ENCODE measurements at places on chromosomes 3 and 15.
A peak's percentile ranks its signal among the peaks of the same experiment; 100 is the strongest.

GRCh38 chr3:51099794-51100535 lies 285.1 kb upstream of the MANF start:
- peak; percentile 33 for DNase-seq

DNA sequence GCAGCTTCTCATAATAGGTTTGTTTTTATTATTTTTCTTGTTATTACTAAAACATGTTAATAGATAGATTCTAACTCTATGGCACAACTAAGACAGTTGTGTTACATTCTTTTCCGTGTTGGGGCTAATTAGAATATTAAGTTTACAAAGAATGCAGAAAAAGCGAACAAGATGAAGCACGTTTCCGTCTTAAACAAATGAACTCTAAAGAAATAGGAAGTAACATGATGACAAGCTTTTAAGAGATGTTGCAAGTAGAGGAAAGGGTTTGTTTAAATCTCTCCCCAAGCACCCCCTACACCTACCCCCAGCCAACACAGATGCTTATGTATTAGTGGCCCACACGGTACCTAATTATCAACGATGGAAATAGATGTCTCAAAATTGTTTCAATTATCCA lies 207.1 kb downstream of the TP63 start:
- DNase-seq, result no peak

DNA sequence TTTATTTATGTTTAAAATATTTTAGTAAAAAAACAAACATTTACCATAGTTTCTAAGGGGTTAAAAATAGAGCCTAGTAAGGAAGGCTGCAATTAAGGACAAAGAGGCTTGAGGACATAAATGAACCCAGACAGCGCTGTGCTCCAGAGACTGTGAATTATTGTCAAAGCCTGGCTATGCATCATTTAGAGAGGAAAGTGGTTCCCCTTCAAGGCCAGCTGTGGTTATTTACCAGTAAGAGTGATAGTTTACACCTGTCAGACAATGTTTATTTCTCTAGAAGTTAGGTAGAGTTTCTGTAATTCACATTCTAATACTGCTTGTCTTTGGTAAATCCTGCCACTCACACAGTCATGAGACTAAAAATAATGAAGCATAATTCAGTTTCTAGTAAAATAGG lies 32.4 kb upstream of the PIK3R4 start:
- DNase-seq, result no peak

DNA sequence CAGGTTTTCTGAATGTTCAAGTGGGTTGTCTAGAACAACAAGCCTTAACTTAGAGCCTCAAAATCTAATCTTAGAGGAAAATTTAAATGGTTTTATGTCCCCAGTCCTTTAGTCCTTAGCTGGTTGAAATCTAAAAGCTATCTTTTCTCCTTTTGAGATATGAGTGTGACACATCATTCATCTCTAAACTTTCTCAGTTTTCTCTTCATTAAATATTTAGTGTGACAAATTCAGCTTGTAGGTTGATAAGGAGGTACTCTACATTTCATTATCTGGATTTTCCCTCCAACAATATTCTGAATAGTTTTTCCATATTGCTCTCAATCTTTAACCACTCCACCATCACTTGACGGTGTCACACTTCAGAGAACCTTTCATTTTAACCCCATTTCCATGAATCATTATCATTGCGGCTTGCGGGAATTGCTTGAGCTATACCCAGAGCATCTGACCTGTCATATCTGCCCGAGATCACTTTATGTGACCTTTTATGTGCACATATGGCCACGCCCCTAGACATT lies 16.1 kb upstream of the ATP8B4 start:
- peak; percentile 67 for DNase-seq

GRCh38 chr3:35671483-35671882 lies 32.2 kb downstream of the ARPP21 start:
- no peak for DNase-seq

- no peak for DNase-seq
Observed at GRCh38 chr3:153897025-153897723, 224.0 kb upstream of the ARHGEF26 start.

DNA sequence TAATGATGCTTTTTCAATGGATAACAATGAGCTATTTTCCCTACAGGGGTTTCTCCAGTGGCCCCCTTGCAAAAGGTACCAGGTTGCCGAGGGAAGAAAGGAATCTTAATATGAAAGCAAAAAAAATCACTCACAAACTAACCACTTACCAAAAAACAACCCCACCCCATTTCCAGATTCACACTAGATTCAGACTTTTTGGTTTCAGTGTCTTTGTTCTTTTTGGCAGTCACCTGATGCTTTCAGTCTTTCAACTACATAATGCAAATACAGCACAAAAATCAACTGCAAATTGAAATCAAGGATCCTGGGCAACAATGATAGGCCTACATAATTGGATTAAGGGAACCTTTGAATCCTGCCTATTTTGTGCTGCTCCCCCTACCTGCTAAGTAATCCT lies 71.1 kb upstream of the RAP2B start:
- no peak for DNase-seq

- DNase-seq, result no peak
Observed at GRCh38 chr3:129289201-129289921, 10.7 kb downstream of the HMCES start.

DNA sequence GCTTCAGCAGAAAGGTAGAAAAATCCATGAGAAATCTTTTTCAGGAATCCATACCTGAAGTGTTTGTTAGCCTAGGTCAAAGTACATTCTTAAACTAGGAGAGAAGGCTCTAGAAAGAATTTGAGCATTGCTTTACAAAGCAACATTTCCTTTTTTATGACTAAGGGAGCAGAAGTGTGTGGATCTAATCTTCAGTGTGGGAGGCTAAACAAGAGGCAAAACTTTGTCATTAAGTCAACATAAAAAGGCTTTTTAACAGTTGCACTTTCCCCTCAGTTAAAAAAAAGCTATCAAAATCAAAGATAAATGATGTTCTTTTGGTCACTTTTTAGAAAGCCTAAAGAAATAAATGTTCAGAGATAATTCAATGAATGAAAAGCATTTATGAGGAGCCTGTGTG lies 154.8 kb downstream of the TMEM108 start:
- DNase-seq, result no peak

DNA sequence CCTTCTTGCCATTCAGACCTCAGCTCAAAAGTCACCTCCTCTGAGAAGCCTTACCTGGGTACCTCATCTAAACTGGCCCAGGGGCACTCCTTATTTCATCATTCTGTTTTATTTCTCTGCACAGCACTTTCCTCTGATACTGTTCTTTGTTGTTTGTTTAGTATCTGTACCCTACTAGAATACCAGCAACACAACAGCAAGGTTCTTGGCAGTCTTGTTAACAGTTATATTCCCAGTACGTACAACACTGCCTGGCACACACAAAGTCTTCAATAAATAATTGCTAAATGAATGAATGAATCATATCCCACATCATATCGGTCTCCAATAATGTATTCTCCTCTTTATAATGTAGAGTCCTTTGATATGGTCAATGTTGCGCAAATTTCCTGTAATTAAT lies 188.1 kb downstream of the FOXP1 start:
- no peak for DNase-seq

GRCh38 chr3:45170096-45170495 lies 23.9 kb upstream of the CDCP1 start:
- DNase-seq, result no peak

- DNase-seq, result no peak
Observed at GRCh38 chr3:173371848-173372487, 25.6 kb upstream of the NLGN1 start.

DNA sequence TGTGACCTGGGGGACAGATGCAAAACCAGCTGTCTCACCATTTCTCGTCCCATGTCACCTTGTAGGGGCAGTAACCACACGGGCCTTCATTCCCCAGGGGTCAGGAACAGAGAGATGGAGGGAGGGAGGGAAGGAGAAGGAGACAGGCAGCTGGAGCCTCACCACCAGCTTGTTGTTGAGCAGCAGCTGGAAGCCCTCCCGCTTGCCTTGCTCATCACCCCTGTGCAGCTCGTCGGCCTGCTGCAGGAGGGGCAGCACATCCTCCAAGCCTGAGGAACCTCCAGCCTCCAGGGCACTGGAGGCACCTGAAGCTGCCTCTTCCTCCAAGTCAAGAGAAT lies 10.3 kb downstream of the RMDN3 start:
- DNase-seq, result no peak

DNA sequence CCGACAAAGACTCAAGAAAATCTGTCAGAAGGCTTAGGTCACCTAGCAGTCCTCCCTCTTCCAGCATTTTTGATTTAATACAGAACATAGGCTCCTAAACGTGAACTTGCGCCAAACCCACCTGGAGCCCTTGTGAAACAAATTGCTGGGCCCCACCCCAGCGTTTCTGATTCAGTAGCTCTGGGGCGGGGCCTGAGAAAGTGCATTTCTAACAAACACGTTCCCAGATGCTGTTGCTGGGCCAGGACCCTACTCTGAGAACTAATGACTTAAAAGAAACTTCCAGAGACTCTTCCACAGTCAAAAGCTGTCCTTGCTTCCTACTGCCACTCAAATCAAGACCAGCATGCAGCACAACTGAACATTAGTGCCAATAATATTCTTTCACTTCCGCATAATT lies 198.1 kb downstream of the PDZRN3 start:
- no peak for DNase-seq

- DNase-seq, result no peak
Observed at GRCh38 chr3:5428607-5429516, 241.4 kb downstream of the EDEM1 start.

DNA sequence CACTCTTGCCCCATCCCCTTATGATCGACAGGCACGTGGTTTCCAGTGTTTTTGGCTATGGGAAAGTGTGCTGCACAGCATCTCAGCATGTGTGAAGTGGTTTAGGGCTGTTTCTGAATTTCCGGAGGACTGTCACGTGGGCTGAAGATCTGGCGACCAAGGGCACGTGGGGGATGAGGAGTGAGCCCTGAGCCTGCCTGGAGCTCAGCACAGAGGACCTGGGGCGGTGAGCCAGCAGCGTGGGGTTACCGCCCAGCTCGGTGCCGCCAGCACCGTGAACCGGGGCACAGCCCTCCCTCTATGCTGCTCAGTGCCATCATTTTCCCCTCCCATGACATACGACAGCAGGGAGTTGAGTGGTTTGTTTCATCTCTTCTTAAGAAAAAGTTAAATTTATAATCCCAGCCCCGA lies 150.2 kb downstream of the DNAJB8 start:
- peak; percentile 59 for DNase-seq

DNA sequence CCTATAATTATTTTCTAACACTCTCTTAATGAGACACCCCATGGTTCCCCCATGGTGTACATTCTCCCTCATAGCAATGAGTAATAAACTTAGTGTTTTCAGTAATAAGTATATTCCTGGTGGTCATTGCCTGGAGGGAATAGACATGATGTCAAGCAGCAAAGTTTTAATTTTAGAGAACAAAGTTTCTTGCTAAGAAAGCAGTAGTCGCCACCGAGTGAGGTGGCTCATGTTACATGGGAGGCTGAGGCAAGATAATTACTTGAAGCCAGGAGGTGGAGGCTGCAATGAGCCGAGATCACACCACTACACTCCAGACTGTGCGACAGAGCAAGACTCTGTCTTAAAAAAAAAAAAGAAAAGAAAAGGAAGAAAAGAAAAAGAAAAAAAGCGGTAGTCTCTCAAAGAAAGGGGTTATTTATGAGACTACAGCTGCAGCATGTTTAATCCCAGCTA lies 2.4 kb upstream of the ELP6 start:
- DNase-seq, result no peak

DNA sequence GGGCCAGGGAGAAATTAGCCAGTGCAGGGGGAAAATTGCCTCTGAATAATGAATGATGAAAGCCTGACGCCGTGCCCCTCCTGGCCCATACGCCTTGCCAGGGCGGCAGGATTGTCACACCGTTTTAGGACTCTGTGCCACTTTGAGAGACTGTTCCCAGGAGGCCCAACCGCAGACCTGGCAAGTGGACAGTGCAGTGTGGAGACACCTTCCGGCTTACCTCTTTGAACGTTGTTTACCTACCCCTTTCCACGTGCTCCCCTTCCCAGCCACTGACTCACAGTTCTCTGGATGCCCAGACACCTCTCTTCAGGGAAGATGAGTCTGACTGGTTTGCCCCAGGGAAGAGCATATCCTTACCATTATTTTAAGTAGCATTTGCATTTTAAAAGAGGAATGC lies 84.0 kb upstream of the PXYLP1 start:
- DNase-seq, result no peak

- DNase-seq, result peak; percentile 59
Observed at GRCh38 chr15:48352474-48353072, 21.3 kb downstream of the DUT start.

GRCh38 chr15:33453761-33454160 lies 143.0 kb downstream of the RYR3 start:
- DNase-seq, result no peak

DNA sequence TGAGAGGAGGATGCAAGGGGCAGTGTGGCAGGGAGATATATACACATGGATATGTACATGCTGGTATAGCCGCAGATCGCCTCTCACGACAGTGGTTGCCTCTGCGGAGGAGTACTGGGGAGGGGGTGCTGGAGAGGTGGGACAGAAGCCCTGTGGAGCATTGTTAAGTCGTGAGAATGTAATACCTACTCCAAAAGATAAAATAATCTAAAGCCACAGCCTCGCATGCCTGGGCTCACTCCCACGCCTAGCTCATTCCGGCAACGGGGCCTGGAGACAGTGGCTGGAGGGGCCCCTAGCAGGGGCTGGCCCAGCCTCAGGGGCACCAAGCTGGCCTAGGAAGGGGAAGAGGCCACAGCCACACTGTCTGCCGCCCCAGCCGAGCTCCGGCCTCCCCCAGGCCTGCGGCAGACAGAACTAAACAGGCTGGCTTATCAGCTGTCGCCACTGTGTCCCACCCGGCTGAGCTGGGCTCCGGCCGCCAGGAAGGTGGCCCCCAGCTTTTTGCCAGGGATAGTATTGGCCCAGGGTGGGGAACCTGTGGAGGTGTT lies 65.1 kb upstream of the LCTL start:
- no peak for DNase-seq

GRCh38 chr3:50184242-50184978 lies 7.0 kb upstream of the GNAT1 start:
- DNase-seq, result no peak

DNA sequence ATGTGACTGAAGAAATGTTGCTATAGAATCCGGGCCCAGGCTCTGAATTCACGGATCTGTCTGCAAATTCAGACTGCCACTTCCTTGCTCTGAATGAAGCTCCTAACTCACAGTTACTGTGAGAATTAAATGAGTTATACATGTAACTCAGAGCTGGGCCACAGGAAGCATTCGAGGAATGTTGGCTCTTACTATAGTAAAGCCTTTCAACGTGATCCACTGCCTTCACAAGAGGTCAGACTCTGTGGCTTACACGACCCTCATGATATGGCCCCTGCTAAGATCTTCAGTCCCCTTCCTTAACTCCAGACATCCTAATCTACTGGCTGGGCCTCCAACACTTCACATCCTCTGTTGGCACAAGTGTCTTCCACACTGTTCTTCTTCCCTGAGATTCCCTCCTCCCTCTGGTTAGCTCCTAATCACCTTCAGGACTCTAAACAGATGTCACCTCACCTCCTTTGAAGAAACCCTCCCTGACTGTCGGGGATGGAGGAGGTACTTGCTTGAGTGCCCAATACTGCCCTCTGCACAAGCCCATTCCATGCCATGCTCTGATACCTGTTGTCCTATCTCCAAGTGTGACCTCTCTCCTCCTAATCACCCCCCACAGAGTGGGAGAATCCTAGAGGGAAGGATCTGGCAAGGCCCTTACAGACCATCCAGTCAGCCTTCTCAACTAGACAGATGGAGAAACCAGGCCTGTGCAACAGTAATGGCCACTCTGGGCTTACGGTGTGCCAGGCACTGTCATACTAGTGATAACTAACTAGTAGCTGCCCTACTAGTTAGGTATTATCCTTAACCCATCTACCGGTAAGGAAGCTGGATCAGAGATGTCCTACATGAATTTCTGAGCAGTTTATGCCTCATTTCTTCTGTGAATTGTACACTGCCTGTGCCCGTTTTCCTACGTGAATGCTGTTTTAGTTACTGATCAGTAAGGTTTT lies 1.3 kb downstream of the ACTR8 start:
- DNase-seq, result no peak

- DNase-seq, result peak; percentile 50
Observed at GRCh38 chr3:188697127-188697526, 474.6 kb upstream of the TPRG1 start.
